ENCODE measurements at places on chromosomes 12 and 14.
A peak's percentile ranks its signal among the peaks of the same experiment; 100 is the strongest.

DNA sequence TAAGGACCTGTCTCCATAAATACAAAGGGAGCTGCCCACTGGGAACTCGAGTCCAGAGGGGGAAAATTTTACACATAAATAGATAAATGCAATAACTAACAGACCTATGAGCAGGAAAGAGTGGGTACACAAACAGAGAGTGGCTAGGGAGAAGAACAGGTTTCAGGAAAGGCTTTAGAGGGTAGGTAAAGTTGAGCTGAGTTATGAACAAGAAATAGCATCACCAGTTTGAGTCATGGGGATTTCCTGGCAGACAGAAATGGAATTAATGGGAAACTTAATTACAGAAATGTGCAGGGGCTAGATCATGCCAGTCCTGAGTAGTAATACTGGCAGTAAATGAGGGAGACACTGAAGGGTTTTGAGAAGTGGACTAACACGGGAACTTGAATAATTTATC is 58.0 kb upstream of the CCDC175 start:
- H3K4me1 ChIP-seq = peaks cover 6% of the 10 kb centered on the region
- DNase-seq = no peak
- H3K36me3 ChIP-seq = no peaks in the 10 kb centered on the region

DNA sequence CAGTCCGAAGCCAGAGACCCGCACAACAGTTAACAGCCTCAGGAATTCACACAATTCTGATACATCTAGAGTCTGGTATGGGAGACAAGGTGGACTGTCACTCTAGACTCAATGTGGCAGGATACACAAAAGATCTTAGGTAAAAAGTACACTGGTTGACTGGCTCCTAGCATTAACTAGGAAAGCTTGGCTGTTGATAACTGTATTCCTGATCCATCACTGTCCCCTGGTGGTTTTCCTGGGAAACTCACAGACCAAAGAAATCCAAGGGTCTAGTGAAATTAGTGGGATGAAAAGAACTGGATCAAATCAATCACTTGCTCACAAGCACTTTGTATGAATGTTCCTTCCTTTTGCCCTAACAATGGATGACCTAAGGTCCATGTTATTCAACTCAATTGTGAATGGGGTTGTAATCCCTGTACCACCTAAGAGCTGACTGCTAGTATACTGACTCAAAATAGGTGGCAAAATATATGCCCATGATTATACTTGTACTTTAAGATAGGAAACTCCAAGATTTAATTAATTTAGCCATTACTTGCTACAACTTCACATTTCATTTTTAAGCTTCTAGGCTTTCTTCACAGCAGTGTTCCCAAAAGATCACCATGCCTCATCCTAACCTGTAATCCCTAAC is 14.0 kb downstream of the NPC2 start:
- H3K36me3 ChIP-seq = no peaks in the 10 kb centered on the region
- DNase-seq = peak; percentile 73
- H3K4me1 ChIP-seq = peaks cover 21% of the 10 kb centered on the region
- no peak overlapping the region for H3K27ac ChIP-seq

- no peaks in the 10 kb centered on the region for H3K36me3 ChIP-seq
- no peak overlapping the region for H3K27ac ChIP-seq
- DNase-seq = no peak
- H3K27me3 ChIP-seq = no peaks in the 10 kb centered on the region
- no peaks in the 10 kb centered on the region for H3K4me1 ChIP-seq
These were observed 75.3 kb downstream of the SRGAP1 start for GRCh38 chr12:63919756-63920155.

DNA sequence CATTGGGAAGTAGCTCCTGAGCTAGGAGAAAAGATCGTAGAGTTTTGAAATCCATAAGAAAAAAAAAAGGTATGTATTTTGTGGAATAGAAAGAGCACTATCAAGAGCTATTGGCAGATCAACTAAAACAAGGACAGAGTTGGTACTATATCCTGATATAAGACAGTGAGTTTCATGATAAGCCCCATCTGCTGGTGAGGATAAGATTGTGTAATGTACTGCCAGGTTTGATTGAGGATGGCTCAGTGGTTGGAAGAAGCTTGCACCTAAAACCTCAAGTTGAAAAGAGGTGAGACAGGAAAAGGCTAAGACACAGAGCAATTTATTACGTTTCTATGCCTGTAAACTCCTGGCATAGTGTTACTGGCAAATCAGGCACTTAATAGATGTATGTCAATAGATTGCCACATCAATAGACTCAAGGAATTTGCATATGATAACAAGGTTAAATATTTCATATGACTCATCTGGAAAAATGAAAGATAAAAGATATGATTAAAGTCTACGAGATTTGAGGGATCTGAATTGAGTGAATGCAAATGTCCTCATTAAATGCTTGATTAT is 525.6 kb downstream of the FLRT2 start:
- no peak overlapping the region for H3K27ac ChIP-seq
- H3K4me3 ChIP-seq = no peak overlapping the region
- H3K36me3 ChIP-seq = no peaks in the 10 kb centered on the region

GRCh38 chr14:67409461-67409860 is 2.5 kb downstream of the PLEK2 start:
- no peak overlapping the region for H3K4me3 ChIP-seq
- no peaks in the 10 kb centered on the region for H3K4me1 ChIP-seq
- peaks cover 7% of the 10 kb centered on the region for H3K27me3 ChIP-seq
- no peak overlapping the region for H3K27ac ChIP-seq
- no peak for DNase-seq

DNA sequence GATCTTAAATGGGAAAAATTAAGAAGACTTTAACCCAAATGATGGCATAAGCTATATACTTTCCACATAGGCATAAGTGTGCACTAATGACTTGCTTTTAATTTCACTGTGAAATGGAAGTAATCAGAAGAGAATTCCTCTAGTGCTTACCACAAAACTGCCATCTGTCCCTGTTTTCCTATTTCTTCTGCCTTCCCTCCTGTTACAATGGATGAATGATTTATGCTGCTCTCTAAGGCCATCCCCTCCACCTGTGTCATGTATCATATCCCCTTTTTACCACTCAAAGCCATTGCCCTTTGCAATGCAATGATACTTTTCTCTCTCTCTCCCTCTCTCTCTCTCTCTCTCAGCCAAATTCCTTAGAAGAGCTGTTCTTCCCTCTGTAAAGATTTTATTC is 109.1 kb downstream of the C12orf50 start:
- no peaks in the 10 kb centered on the region for H3K36me3 ChIP-seq
- DNase-seq = no peak
- no peak overlapping the region for H3K4me3 ChIP-seq
- H3K4me1 ChIP-seq = peaks cover 9% of the 10 kb centered on the region
- H3K27me3 ChIP-seq = no peaks in the 10 kb centered on the region
- no peak overlapping the region for H3K27ac ChIP-seq

DNA sequence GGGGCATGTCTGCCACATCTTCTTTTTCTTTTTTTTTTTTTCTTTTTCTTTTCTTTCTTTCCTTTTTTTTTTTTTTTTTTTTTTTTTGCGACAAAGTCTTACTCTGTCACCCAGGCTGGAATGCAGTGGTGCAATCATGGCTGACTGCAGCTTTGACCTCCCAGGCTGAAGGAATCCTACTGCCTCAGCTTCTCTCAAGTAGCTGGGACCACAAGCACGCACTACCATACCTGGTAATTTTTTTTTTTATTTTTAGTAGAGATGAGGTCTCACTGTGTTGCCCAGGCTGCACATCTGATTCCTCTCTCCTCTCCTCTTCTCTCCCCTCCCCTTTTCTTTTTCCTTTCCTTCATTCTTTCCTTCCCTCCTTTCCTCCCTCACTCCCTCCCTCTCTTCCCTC is 18.5 kb downstream of the SLC15A5 start:
- H3K4me3 ChIP-seq = no peak overlapping the region
- DNase-seq = no peak
- H3K27me3 ChIP-seq = no peaks in the 10 kb centered on the region
- H3K36me3 ChIP-seq = no peaks in the 10 kb centered on the region

DNA sequence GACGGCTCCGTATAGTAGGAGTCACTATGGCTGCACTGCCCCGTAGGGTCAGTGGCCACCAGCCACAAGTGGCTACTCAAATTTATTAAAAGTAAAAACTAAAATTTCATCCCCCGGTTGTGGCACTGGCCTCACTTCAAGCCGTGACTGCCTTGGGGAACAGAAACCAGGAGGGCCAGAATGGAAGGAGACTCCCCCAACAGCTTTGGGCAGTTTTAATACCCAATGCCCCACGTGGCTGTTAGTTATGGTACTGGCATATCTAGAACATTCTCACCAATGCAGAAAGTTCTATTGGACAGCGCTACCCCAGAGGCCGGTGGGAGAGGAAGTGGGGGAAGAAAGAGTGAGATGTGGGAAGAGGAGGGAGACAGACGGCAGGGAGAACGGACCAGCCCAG is 6.2 kb downstream of the NCOR2 start:
- DNase-seq = no peak
- H3K36me3 ChIP-seq = no peaks in the 10 kb centered on the region

DNA sequence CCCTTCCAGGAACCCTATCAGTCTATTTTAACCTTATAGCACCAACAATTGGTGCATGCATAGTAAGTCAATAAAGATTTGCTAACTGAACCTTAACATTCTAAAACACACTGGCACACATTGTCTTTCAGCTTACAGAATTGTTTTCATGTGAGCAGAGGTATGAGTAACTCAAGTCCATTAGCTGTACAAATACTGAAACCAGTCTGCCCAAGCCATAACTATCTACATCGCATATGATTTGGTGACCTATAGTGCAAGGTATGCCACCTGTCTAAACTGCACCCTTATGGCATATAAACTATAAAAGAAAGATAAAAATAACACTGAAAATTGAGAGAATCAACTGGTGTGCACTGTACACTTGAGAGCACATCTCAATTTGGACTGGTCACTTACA is 34.8 kb downstream of the SBNO1 start:
- no peaks in the 10 kb centered on the region for H3K4me1 ChIP-seq
- H3K4me3 ChIP-seq = no peak overlapping the region
- H3K36me3 ChIP-seq = peaks cover 46% of the 10 kb centered on the region

- DNase-seq = no peak
- H3K4me1 ChIP-seq = peaks cover 44% of the 10 kb centered on the region
- H3K27ac ChIP-seq = peak overlapping the region; percentile 91
- peaks cover 7% of the 10 kb centered on the region for H3K36me3 ChIP-seq
These were observed 642 bp upstream of the PHC1 start for GRCh38 chr12:8913702-8914032.

GRCh38 chr14:96178461-96179321 is 25.9 kb upstream of the BDKRB2 start:
- DNase-seq = no peak
- H3K4me3 ChIP-seq = no peak overlapping the region
- H3K4me1 ChIP-seq = no peaks in the 10 kb centered on the region

DNA sequence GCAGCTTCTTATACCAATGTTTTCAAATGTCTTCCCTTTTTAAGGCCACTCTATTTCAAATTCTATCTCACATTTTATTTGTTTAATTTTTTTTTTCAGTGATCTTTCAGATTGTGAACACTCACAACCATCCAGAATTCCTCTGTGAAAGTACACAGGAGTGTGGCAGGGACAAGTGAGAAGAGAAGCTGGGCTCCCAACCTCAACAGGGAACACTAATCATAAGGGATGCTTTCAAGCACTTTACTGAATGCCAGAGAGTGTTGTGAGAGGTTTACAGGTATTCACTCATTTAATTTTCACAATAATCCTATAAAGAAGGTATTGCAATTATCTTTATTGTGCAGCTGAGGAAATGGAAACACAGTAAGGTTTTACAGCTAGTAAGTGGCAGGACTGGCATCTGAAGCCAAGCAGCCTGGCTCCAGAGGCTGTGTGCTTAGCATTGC is 60.1 kb upstream of the PYGL start:
- DNase-seq = no peak
- H3K36me3 ChIP-seq = no peaks in the 10 kb centered on the region
- H3K27ac ChIP-seq = no peak overlapping the region
- H3K4me3 ChIP-seq = no peak overlapping the region
- H3K27me3 ChIP-seq = no peaks in the 10 kb centered on the region

GRCh38 chr12:53985994-53986685 is 1.2 kb downstream of the HOXC10 start:
- peaks cover 100% of the 10 kb centered on the region for H3K27me3 ChIP-seq
- no peaks in the 10 kb centered on the region for H3K36me3 ChIP-seq
- H3K4me3 ChIP-seq = no peak overlapping the region
- no peak overlapping the region for H3K27ac ChIP-seq

DNA sequence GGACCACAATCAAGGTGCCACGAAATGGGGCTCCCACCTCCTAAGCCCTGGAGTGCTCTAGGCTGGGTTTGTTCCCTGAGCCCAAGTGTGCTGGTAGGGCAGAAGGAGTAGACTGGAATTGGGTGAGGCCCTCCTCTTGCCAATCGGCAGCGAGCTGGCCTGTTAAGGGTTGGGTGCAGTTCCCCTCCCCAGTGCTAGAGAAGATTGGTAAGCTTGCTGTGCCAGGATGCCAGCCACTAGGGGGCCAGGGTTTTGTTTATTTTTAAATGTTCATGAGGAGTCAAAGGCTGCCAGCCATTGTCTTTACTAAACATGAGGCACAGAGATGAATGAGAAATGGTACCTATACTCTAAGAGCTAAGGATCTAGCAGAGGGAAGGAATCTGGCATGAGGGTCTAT is 79.7 kb downstream of the SPTB start:
- H3K4me3 ChIP-seq = no peak overlapping the region
- no peaks in the 10 kb centered on the region for H3K36me3 ChIP-seq
- peak; percentile 45 for DNase-seq
- no peak overlapping the region for H3K27ac ChIP-seq
- no peaks in the 10 kb centered on the region for H3K27me3 ChIP-seq
- peaks cover 4% of the 10 kb centered on the region for H3K4me1 ChIP-seq

DNA sequence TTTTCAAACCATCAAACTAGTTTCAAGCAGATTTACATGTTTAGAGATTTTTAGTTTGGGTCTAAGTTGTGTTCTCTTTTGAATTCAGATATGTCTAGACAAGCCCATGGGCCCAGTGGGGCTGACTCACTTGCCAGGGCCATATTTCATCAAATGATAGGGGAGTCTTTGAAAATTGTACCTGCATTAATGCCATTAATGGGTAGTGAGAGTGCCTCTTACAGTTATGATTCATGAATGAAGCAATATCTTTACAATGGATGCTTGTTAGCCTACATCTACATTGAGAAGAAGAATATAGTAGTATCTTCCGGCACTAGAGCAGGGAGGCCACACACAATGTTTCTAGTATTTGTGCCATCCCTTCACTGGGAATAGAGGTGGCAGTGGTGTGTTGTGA is 174.2 kb upstream of the E2F7 start:
- no peak for DNase-seq
- no peaks in the 10 kb centered on the region for H3K27me3 ChIP-seq
- no peaks in the 10 kb centered on the region for H3K36me3 ChIP-seq
- H3K4me3 ChIP-seq = no peak overlapping the region

DNA sequence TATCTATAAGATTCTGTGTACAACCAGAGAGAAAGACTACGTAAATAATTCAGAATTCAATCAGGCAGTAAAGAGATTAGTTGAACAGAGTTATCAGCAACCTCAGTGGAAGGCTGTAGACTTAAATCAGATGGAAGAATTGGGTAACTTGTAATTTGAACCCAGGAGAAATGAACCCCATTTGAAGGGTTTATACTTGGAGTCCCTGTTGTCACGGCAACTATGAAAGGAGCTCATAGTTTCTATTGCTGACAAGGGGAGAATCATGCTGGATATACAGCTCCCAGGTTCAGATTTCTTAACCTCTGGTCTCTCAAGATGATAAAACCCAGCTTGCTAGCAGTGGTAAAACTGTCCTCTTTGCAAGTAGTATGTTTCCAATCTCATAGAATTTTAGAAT is 54.4 kb upstream of the BMP4 start:
- peaks cover 7% of the 10 kb centered on the region for H3K4me1 ChIP-seq
- peak; percentile 24 for DNase-seq
- no peak overlapping the region for H3K27ac ChIP-seq
- H3K36me3 ChIP-seq = no peaks in the 10 kb centered on the region
- no peak overlapping the region for H3K4me3 ChIP-seq

GRCh38 chr14:36626151-36626550 is 35.5 kb upstream of the PAX9 start:
- H3K36me3 ChIP-seq = no peaks in the 10 kb centered on the region
- DNase-seq = no peak
- no peak overlapping the region for H3K27ac ChIP-seq
- no peaks in the 10 kb centered on the region for H3K4me1 ChIP-seq

Data from neural progenitor cell (in vitro differentiated cells).